ENCODE measurements at places on chromosomes 5 and 9. TPM values are rescaled to one million over a fixed set of nuclear protein-coding genes. Genes with fewer than 3 reads are reported as not detected.

GRCh38 chr9:115412656-115413055 lies 294.7 kb upstream of the TNC start:
- no peak for DNase-seq

GRCh38 chr5:111557686-111558085 lies 45.4 kb upstream of the STARD4 start:
- no peak for DNase-seq

ENHO gene
- not detected for polyA plus RNA-seq

DNA sequence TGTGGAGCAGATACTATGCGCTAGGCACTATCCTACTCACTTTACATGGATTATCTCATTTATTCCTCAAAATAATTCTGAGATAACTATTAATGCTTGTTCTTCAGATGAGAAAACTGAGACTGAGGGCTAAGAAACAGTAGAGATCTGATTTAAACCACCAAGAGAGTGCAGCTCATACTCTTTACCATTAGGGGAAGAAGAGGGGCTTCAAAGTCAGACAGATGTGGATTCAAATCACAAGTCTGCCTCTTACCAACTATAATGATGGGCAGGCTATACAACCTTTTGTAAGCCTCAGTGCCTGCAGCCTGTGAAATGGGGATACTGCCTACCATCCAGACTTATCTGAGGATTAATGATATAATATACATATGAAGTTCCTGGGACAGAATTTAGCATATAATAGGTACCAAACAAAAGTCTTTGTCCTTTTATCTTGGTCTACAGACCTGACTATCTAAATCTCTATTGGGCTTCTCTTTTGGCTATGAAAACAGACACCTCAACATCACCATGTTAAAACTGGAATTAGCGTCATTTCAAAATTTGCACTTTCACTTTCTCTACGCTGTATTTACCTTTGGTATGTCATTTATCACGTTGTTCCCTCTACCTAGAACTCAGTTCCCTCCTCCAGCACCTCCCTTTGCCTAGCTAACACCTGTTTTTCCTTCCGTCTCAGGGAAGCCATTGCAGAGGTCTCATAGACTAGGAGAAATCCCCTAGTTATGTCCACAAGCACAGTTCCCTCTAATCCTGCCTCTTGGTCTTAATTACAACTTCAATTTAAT lies 13.8 kb upstream of the TMEM267 start:
- DNase-seq, result no peak

DNA sequence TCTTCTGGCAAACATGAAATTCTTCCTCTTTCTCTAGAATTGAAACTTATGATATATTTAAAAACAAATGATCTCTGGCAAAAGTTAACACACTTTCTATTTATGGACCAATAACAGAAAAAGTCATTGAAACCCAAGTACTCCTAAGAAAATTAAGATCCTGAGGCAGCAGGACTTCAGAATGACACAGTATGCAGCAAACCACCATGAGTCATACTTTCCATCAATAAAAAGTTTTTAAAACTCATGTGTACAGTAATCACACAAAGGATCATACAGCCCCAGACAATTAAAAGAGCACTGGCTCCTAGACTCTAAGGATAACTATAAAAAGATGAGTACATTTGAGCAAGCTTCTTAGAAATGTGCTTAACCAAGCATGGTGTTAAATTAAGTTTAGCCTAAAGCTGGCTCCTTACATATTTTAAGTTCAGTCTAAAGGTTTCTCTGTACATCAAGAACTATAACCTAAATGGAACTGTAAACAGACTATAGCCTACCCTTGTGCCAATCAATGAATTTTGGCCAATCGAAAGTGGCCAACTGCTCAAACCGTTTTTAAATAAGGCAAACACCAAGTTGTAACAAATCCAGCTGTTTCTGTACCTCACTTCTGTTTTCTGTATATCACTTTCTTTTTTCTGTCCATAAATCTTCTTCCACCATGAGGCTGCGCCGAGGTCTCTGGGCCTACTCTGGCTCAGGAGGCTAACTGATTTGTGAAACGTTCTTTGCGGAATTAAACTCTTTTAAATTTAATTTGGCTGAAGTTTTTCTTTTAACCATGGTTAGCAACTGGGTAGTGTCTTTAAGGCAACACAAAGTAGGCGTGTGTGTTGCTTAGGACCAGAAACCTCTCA lies 232.1 kb upstream of the PIK3R1 start:
- DNase-seq, result no peak

- DNase-seq, result no peak
These were observed 74.3 kb downstream of the GRAMD2B start for GRCh38 chr5:126497506-126497905.

DNA sequence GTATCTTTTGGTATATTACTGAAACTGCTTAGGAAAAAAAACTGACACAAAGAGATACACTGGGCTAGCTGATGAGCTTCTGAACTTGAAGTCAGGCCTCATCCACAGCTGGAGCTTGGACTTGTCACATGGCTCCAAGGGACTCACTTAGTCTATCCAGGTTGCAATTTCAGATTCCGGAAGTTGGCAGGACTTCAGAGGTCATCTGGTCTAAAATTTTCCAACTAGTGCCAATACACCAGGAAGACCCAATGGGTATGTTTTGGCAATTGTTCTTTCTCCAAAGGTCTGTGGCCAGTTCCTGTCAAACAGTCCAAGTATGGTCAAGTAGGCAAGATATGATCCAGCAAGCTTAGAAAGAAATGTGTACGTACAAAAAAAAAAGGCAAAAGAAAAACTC lies 36.7 kb downstream of the MRPS27 start:
- DNase-seq, result no peak

DNA sequence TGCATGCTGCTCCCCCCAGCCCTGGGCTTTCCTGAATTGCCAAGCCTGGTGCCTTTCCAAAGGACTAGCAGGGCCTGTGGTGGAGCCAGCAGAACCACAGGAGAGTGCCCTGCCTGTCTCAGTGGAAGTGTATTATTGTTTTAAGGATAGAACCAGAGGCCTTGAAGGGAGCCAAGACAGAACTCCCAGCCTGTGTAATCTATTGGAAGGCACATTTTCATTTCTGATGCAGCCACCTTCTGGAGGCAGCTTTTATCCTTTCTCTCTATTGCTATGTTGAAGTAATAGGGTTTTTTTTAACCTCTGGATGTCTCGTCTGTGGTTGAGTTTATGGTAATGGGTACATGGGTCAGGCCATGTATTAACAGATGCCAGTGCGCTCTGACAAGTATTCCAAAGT lies 29.3 kb downstream of the RNF44 start:
- DNase-seq, result no peak

DNA sequence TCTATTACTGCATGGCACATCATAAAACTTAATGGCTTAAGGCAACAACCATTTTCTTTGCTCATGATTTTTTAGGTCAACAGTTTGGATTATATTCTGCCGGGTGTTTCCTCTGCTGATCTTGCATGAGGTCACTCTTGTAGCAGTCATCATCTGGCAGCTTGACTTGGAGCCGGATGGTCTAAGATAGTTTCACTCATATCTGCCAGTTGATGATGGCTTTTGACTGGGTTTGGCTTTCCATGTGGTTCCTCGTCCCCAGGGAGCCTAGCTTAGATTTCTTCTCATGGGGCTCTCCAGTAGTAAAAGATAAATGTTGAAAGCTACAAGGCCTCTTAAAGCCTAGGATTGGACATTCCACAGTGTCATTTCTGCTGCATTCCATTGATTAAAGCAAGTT lies 27.4 kb downstream of the LNPEP start:
- DNase-seq, result peak; percentile 9

DNA sequence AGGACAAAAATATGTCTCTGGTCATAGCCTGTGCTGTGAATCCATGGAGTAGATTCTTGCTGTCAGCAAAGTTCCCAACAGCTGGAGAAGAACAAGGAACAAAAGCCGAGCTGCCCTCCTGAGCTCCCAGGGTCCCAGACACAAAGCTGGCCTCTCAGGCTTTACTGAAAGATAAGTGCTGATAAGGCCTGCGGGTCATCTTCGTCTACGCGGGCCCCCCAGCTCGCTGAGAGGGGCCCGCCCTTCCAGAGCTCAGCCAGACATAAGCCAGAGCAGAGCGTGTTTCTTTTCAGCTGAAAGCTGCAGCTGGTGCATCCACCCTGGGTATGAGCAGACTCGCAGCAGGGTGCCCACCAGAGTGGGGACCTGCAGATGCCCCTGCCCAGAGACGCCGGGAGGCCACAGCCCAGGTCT lies 84.7 kb downstream of the HSD17B3 start:
- no peak for DNase-seq

GABRG2 gene
- not detected for polyA plus RNA-seq
